Central memory CD8-positive, alpha-beta T cell (primary cell): ENCODE measurements at places on chromosomes 6 and 20.

GRCh38 chr6:160132297-160132637, 10.7 kb downstream of the SLC22A1 start:
- DNase-seq = no peak
- H3K27me3 ChIP-seq = no peaks in the 10 kb centered on the region
- no peak overlapping the region for H3K4me3 ChIP-seq
- no peak overlapping the region for H3K27ac ChIP-seq
- peaks cover 6% of the 10 kb centered on the region for H3K36me3 ChIP-seq

DNA sequence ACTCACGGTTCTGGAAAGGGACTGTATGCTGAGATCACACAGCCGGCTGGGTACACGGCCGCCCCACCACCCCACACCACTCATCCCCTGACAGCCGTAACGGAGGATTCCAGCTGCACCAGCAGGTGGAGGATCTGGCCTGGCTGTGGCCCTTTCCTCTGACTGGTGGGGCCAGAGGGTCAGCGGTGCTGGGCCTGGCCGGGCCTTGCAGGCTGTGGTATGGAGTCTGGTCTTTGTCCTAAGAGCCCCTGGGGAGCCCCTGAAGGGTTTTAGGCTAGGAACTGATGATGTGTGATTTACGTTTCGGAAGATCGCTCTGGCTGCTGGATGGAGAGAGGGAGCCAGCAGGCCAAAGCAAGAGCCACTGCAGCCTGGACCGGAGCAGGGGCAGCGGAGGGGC, 26.6 kb downstream of the NOL4L start:
- peaks cover 65% of the 10 kb centered on the region for H3K4me1 ChIP-seq
- no peaks in the 10 kb centered on the region for H3K27me3 ChIP-seq
- DNase-seq = no peak
- peaks cover 3% of the 10 kb centered on the region for H3K36me3 ChIP-seq

DNA sequence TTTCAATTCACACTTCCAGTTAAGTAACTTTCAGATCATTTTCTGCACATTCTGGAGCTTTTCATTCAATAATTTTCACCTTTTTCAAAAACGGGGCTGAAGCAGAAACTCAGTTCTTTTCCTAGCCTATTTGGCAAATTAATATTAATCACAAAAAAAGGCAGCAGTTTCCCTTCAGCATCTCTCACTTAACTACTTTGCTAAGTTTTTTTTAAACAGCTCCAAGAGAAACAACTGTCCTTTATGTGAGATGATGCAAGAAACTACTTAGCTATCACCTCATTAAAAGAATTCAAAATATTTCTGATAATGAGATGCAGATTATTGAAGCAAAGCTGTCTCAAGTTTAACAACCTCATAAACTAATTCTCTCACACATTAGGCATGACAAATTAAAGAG, 11.8 kb downstream of the CASS4 start:
- H3K27me3 ChIP-seq = no peaks in the 10 kb centered on the region
- H3K27ac ChIP-seq = no peak overlapping the region
- no peak overlapping the region for H3K4me3 ChIP-seq
- peaks cover 10% of the 10 kb centered on the region for H3K36me3 ChIP-seq
- no peak for DNase-seq

DNA sequence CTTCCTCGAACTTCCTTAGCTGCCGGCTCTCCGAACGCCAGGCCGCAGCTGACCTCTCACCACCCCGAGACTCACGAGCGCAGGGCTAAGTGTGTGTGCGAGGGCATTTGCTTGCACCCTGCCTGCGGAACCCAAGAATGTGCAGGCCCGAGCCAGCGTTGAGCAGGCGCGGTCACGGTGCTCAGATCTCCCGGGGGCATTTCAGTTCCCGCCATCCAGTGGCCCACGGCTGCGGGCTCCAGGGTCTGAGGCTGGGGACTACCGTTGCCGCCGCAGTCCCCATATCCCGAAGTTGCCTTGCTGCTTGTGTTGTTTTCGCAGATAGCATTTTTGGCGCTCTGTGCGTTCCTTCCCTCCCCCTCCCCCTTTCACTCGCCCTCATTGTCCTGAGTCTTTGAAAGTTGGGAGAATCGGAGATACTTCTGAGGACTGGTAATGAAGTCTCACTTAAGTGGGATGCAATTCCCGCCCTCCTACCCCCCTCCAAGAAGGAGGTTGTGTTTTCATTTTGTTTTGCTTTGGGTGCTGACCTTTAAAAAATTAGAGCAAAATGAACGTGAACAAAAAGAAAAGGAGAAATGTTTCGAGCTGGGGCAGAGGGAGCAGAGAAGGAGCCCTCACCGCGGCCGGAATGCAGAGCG, 1.7 kb downstream of the NR2E1 start:
- peaks cover 5% of the 10 kb centered on the region for H3K36me3 ChIP-seq
- H3K4me1 ChIP-seq = peaks cover 26% of the 10 kb centered on the region
- no peak for DNase-seq

DNA sequence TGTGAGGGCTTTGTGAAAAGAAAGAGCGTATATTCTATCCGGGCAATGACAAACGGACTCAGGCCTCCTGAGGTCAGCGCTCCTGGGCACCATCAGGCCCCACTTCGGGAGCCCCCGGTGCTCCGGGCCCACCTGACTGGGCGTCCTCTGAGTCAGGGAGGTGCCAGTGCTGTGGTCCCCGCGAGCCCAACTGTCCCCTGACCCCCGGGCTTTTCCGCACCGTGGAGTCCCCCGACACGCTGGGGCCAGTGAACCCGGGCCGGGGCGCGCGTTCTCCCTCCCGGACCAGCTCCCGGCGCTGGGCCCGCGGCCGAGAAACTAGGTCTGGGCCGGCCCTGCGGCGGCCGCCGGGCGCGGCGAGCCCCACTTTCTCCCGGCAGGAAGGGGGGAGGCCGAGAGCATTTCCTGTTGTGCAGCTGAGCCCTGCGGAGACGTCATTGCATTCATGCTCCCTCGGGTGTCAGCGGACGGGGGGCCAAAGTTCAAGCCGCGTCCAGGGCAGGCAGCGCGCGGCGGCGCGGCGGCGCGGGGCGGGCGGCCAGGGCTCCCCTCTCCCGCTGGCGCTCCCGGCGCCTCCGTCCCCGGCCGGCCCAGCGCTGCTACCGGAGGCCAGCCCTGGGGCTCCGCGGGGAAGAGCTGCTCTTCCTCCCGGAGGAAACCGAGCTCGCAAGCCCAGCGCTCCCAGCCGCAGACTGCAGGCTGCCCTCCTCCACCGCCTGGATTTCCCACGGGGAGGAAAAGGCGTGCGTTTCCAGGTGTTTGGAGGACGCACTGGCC, 18.3 kb downstream of the HIVEP2 start:
- H3K4me1 ChIP-seq = peaks cover 49% of the 10 kb centered on the region
- H3K4me3 ChIP-seq = peak overlapping the region; percentile 83

DNA sequence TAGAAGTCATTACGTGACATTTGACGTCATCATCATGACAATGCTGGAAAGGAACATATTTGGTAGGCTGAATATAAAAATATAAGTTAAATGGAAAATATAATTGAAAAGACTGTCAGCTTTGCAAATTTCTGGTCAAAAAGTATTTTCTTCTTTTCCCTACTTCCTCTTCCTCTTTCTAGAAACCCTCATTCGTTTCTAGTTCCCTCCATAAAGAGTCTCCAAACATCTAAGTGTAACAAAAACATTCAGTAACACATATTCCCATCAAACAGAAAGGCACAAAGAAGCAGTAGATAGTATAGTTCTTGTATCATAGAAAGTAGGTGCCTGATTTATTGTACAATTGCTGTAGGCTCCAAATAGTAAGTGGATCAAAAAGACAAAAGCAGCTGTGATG, 150.8 kb upstream of the FAM83B start:
- H3K27me3 ChIP-seq = no peaks in the 10 kb centered on the region
- H3K36me3 ChIP-seq = peaks cover 1% of the 10 kb centered on the region
- H3K4me1 ChIP-seq = no peaks in the 10 kb centered on the region
- no peak overlapping the region for H3K4me3 ChIP-seq
- DNase-seq = no peak

DNA sequence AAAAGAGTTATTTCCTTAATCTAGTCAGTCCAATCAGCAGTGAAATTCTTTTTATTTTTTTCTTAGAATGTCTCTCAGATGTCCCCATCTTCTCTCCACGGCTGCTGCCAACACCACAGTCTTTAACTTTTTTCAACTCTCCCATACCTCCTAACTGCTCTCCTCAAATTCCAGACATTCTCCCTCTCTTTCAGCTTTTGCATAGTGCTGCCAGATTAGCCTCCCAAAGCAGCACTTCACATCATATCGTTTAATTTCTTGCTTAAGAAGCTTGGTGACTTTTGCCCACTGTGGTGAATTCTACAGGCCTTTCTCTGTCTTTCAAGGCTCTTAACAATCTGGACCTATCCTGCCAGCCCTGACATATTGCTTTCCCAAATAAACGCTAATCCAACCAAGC, 233.4 kb downstream of the UST start:
- H3K4me3 ChIP-seq = no peak overlapping the region
- H3K36me3 ChIP-seq = no peaks in the 10 kb centered on the region
- no peaks in the 10 kb centered on the region for H3K27me3 ChIP-seq
- no peak overlapping the region for H3K27ac ChIP-seq

DNA sequence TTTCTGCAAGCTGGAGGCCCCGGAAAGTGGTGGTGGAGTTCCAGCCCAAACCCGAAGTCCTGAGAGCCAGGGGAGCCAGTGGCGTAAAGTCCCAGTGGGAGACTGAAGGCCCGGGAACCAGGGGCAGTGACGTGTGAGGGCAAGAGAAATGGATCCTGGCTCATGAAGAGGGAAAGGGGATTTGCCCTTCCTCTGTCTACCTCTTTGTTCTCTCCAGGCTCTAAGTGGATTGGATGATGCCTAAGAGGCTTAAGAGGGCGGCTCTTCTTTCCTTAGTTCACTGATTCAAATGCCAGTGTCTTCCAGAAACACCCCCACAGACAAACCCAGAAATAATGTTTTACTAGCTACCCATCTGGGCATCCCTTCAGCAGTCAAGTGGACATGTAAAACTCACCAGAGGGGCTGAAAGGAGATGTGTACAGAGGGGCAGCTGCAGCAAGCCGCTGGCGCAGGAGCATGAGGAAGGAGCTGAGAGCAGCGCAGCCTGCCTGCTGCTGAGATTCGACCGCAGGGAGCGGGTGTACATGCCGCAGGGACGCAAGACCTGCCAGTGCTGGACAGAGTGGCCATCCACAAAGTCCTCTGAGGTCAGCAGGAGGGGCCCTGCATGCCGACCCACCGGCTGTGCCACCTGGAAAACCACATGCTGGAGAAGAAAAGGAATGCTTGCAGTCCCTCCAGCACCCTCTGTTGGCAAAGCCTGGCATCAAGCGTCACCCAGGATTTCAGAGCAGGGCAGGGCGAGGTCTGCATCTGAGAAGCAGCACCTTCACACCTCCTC, 29.5 kb downstream of the CDYL start:
- no peak overlapping the region for H3K4me3 ChIP-seq
- H3K4me1 ChIP-seq = peaks cover 86% of the 10 kb centered on the region
- no peak for DNase-seq
- no peak overlapping the region for H3K27ac ChIP-seq
- no peaks in the 10 kb centered on the region for H3K27me3 ChIP-seq
- peaks cover 4% of the 10 kb centered on the region for H3K36me3 ChIP-seq

GRCh38 chr6:162964488-162965140, 236.8 kb downstream of the PACRG start:
- no peaks in the 10 kb centered on the region for H3K36me3 ChIP-seq
- no peaks in the 10 kb centered on the region for H3K27me3 ChIP-seq
- H3K4me3 ChIP-seq = no peak overlapping the region
- H3K4me1 ChIP-seq = no peaks in the 10 kb centered on the region
- no peak overlapping the region for H3K27ac ChIP-seq
- DNase-seq = no peak

GRCh38 chr6:161922631-161923119, 648.8 kb upstream of the AGPAT4 start:
- H3K4me3 ChIP-seq = no peak overlapping the region
- H3K36me3 ChIP-seq = no peaks in the 10 kb centered on the region
- DNase-seq = no peak
- H3K4me1 ChIP-seq = no peaks in the 10 kb centered on the region

- peak; percentile 65 for DNase-seq
- peaks cover 17% of the 10 kb centered on the region for H3K27me3 ChIP-seq
- H3K36me3 ChIP-seq = no peaks in the 10 kb centered on the region
- peak overlapping the region; percentile 45 for H3K4me3 ChIP-seq
- H3K4me1 ChIP-seq = peaks cover 14% of the 10 kb centered on the region
Measured at GRCh38 chr6:79869600-79870084, 77.7 kb downstream of the ELOVL4 start.

GRCh38 chr6:38703949-38704590, 1.1 kb upstream of the GLO1 start:
- no peak overlapping the region for H3K4me3 ChIP-seq
- no peak for DNase-seq
- peaks cover 7% of the 10 kb centered on the region for H3K36me3 ChIP-seq

DNA sequence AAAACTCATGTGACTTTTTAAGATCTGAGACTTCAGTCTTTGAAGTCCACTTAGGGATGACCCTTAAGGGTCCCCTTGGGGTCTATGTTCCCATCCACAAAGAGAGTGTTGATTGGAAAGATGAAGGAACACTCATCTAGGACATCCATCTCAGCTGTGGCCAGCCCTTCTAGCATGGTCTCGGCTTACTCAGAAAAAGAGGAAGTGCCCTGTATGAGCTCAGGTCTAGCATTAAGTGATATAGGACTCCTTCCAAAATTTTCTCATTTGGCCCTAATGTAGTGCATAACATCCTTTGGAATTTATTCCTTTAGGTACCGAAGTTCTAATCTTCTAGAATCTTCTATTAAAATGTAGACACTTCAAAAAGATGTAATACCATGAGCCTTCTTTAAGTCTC, 77.4 kb downstream of the NDUFAF5 start:
- H3K4me1 ChIP-seq = no peaks in the 10 kb centered on the region
- no peak overlapping the region for H3K27ac ChIP-seq
- H3K36me3 ChIP-seq = no peaks in the 10 kb centered on the region
- no peak for DNase-seq
- peaks cover 28% of the 10 kb centered on the region for H3K27me3 ChIP-seq

GRCh38 chr20:41133709-41134361, 3.5 kb upstream of the PLCG1 start:
- DNase-seq = no peak
- H3K36me3 ChIP-seq = peaks cover 6% of the 10 kb centered on the region

- DNase-seq = no peak
- no peak overlapping the region for H3K4me3 ChIP-seq
- no peaks in the 10 kb centered on the region for H3K27me3 ChIP-seq
- peaks cover 5% of the 10 kb centered on the region for H3K4me1 ChIP-seq
Measured at GRCh38 chr20:5216663-5217062, 89.9 kb downstream of the CDS2 start.
